SW 1271 (cell line): ENCODE measurements at places on chromosomes 7 and 10.

GRCh38 chr7:17467386-17467945, 169.0 kb downstream of the AHR start:
- no peak for DNase-seq

- DNase-seq: no peak
These were observed 266.4 kb upstream of the KLF14 start for GRCh38 chr7:131000389-131000788.

DNA sequence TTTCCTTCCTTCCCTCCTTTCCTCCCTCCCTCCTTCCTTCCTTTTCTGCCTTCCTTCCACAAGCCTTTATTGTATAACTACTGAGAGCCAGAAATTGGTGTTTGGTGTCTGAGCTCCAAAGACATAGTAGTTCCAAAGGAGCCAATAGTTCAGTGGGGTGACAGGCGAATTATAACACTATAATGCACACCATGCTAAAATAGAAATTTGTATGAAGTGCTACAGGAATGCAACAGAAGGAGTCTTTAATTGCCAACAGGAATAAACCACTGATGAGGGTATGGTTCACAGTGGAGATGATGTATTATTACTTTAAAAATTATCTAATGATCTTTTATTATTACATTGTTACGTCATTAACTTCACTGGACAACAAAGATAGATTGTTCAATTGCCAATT, 158.8 kb upstream of the SP8 start:
- no peak for DNase-seq

GRCh38 chr10:89242840-89243568, 8.6 kb downstream of the LIPA start:
- no peak for DNase-seq

DNA sequence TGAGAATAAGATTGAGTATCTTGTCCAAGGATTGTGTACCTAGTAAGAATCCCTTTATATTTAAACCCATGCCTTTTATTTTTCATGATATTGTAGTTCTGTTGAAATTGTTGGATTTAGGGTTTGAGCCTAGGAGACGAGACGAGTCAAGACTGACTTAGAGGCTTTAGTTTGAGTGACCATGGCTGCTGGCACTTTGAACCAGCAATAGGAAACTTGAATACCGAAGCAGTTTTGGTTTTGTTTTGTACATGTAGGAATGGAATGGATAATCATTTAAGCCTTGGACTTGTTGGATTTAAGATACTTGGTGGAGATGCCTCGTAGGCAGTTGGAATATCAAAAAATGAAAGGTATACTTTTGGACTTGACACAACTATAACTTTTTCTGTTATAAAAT, 229.0 kb downstream of the BICC1 start:
- DNase-seq: no peak

DNA sequence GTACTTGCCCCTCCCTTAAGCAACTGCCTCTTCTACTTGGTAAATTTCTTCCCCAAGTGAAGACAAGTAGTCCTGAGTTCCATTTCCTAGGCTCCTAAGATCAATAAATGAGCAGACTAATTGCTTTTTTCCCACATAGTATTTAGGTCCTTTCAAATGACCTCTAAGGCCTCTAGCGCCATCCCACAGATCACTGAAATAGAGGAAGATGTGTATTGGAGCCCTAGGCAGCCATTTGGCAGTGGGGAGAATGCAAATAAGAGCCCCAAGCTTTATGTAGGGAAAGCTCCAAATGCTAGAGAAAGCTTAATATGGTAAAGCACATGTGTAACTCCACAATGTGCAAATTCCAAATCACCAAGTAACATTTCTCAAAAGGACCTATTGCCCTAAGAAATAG, 316.5 kb upstream of the PHF14 start:
- DNase-seq: no peak

DNA sequence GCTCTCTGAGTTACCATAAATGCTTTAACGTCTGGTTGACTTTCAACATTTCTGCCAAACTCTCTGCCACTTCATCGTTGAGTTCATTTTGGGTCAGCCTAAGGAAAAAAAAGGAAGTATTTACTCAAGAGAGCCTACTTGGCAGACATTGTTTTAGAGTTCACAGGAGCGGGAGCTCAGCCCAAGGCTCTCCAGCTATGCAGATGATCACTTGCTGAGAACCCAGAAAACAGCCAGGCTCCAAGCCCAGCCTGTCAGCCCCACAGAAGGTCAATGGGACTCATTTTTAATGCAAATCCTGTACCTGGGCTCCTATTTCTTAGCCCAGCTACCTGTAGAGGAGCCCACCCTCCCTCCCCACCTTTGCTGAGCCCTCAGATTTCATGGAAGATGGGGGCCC, 45.5 kb downstream of the NOD1 start:
- no peak for DNase-seq

DNA sequence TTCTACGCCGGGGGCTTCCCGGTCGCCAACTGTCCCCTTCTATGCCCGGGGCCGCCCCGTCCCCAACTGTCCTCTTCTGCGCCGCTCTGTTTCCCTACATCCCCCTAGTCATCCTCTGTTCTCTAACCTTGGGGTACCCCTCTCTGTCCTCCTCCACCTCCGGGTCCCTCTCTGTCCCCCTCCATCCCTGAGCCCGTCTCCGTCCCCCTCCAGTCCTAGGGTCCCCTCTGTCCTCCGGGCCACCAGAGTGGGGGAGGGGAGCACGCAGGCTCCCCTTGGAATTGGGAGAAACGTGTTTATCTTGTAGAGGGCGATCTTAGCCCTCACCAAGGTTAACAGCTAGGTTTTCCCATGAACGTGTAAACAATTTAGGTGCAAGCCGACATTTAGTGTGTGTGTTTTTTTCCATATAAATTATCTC, 852 bp upstream of the KLF6 start:
- DNase-seq: no peak

GRCh38 chr10:61993711-61994401, 92.4 kb downstream of the ARID5B start:
- DNase-seq: no peak

DNA sequence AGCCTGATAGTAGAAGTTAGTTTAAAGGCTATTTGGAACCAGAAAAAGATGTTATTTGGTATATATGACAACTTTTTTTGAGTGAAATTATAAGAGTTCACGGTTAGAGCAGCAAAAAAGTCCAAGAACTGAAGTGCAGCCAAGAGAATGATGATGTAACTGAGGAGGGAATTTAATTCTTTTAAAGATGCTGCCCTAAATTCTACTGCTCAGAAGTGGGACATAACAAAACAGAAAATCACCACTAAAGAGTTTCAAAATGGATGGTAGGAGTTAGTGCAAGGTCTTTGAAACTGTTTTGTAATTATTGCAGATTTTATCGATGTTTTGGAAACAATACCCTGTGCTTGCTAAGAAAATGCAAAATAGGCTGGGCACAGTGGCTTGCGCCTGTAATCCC, 6.5 kb downstream of the SAMD8 start:
- no peak for DNase-seq

- DNase-seq: no peak
These were observed 39.1 kb downstream of the CDK6 start for GRCh38 chr7:92797284-92797683.

DNA sequence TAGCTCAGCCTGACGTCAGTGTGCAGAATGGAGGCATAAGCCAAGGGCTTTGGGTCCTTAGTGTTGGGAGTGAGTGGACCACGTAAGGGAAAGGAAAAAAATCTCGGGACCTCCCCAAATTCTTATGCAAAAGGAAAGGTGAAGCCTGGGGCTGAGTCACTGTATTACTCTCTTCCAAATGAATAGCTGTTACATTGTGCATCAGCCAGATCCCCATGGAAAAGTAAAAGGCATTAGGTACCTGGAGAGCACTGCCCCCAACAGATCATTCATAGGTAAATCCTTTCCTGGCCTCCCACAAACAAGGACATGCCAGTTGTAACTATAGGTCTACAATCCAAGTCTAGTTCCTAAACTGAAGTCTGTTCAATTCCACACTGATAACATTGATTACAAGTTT, 170.5 kb downstream of the C1GALT1 start:
- no peak for DNase-seq

GRCh38 chr7:112575864-112576263, 95.1 kb downstream of the LSMEM1 start:
- DNase-seq: no peak

GRCh38 chr7:15648461-15648961, 38.0 kb downstream of the MEOX2 start:
- DNase-seq: no peak

- no peak for DNase-seq
These were observed 359.8 kb upstream of the KLF6 start for GRCh38 chr10:4144817-4145216.

DNA sequence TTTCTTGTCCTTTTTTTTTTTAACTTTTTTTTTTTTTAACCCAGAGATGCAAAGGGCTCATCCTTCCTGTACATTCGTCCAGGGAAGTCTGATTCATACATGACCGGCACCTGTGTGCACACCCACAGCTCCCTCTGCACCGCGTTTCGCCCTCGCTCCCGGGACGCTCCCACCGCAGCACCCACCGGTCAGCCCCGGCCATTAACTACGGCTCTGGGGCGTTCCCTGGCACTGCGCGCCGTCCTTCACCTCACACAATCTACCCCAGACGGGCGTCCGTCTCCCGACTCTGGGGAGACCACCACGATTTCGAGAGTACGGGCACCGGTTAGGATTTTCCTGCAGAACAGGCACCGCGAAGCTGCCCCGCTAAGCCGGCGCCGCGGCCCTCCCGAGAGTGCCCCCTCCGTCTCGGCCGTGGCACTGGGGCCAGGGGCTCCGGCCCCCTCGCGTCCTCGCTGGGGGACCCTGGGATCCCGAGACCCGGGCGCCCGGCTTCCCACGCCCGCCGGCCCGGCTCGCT, 452 bp downstream of the ATE1 start:
- peak; percentile 12 for DNase-seq

DNA sequence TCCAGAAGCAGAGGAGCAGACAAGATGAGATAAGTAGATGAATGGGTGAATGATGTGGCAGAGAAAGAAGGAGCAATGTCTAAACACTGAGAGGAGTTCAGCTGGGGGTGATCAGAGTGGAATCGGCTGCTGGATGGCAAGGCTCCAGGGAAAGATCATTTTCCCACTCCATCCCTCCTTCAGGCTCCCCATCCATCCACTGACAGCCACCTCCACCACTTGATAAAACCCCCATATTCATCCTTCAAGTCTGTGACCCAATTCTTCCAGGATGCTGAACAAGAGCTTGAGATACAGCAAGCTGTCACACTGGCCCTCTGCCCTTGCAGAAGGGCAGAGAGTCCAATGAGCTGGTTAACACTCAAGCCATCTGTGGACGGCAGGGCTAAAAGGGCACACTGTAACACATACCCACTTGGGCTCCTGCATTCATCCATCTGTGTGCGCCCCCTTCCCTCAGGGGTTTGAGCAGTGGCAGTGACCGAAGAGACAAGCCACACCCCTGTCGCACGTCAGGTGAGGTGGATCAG, 30.8 kb upstream of the CACNB2 start:
- no peak for DNase-seq

GRCh38 chr10:3263747-3264146, 91.2 kb upstream of the PITRM1 start:
- DNase-seq: no peak

GRCh38 chr10:13365243-13365642, 17.1 kb upstream of the SEPHS1 start:
- no peak for DNase-seq

DNA sequence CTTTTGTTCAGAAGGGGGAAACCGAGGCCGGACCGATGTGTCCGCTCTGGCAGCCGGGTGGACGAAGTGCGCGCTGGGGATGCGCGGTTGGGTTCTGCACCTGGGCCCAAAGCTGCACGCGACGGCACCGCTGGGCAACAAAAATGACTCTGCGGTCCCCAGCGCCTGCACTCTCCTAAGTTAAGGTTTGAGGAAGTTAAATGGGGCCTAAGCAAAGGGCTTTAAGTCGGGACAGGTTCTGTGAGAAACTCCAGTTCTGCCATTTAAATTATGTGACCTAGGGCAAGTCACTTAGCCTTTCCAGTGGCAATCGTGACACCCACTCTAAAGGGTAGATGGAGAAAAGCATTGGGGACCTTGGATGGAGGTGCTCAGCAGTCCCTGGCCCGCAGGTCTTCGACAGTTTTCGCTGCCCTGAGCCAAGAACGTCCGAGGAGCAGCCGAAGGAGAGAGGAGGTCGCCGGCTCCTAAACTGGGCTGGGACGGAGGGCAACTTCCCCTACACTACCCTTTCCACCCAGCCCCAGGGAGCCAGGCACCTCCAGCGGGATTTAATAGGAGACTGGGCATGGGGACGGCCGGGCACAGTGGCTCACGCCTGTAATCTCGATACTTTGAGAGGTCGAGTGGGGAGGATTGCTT, 534 bp upstream of the ACBD5 start:
- DNase-seq: no peak

DNA sequence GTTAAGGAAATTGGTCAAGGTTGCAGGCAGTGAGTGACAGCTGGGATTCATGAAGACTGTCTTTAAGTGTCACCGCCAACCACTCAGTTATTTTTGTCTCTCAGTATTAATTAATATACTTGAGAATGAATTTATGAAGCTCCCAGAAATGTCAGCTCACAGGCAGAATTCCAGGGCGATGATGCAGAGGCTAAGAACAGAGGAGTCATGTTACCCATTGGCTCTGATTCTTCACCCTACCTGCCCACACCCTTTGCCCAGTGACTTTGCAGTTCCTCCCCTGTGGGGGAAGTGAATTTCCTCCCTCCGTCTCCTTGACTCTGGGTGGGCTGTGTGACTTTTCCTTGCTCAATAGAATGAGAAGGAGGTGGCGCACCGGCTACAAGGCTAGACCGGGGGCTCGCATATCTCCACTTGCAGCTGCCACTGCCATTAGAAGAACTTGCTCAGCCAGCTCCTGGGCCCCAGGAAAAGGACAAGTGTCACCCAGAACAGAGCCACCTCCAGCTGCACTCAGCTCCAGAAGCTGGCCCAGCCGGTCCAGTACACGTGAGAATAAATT, 157.1 kb upstream of the PRKCQ start:
- DNase-seq: peak; percentile 46

- no peak for DNase-seq
These were observed 43.3 kb downstream of the STK32C start for GRCh38 chr10:132264306-132264950.

DNA sequence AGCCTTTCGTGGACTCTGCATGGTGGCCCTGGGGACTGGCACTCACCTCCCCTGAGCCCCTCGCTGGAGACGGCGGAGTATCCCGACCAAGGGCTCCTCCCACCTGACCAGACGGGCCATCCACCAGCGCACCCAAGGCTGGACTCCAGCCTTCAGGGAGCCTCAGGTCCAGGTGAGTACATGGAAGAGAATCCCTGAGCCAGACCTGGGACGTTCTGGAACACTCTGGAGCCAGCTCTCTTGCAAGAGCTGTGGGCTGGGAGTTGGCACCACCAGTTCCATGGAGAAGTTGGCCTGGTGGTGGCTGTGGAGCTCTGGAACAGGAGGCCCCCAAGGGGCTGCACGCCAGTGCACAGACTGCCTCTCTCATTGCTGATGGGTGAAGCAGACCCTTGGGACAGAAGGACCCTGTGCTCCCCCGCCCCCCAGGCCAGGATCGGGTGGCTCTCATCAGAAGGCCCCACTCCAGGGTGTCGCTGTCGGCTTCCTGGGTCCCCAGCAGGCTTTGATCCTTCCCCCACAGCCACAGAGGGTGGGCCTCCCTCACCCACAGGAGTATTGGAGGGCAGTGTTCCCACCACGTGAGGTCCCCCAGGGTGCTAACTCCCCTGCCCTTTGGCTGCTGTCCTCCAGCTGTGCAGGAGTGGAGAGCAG, 189.9 kb downstream of the EBF3 start:
- no peak for DNase-seq
